HCT116 (cell line): ENCODE measurements at places on chromosomes 2 and 18. TPM values are rescaled to one million over a fixed set of nuclear protein-coding genes. Genes with fewer than 3 reads are reported as not detected.

CRYGC gene
- total RNA-seq, result not detected

B3GNT7 gene
- total RNA-seq, result 6.1 TPM

ZBTB7C gene
- 0.37 TPM for total RNA-seq

UGT1A8 gene
- not detected for total RNA-seq

GRB14 gene
- total RNA-seq, result 6.3 TPM

C2orf80 gene
- total RNA-seq, result not detected

REG3A gene
- not detected for total RNA-seq

PJVK gene
- 2.6 TPM for total RNA-seq

GAD1 gene
- 11.0 TPM for total RNA-seq

CYP27C1 gene
- total RNA-seq, result not detected

CRYGD gene
- total RNA-seq, result not detected

NCKAP5 gene
- total RNA-seq, result 0.30 TPM

GCG gene
- not detected for total RNA-seq

BUB1 gene
- total RNA-seq, result 80.2 TPM

C2orf81 gene
- 6.5 TPM for total RNA-seq

TTL gene
- 58.7 TPM for total RNA-seq

NTSR2 gene
- total RNA-seq, result not detected

USP40 gene
- 34.9 TPM for total RNA-seq

DOK6 gene
- not detected for total RNA-seq

RAD51AP2 gene
- total RNA-seq, result 0.10 TPM

SEPTIN10 gene
- 113 TPM for total RNA-seq

SLC39A6 gene
- 70.5 TPM for total RNA-seq

FER1L5 gene
- total RNA-seq, result 0.91 TPM

TDRD15 gene
- not detected for total RNA-seq

SIX3 gene
- total RNA-seq, result 1.2 TPM

SPATA3 gene
- not detected for total RNA-seq

IL36G gene
- total RNA-seq, result not detected

MDH1B gene
- total RNA-seq, result 3.7 TPM
